ENCODE measurements at places on chromosomes 1 and 21.
A peak's percentile ranks its signal among the peaks of the same experiment; 100 is the strongest.

- no peak for DNase-seq
Measured at GRCh38 chr1:20662110-20662475, 924 bp upstream of the DDOST start.

- no peak for DNase-seq
Measured at GRCh38 chr1:245177071-245177900, 22.5 kb downstream of the KIF26B start.

DNA sequence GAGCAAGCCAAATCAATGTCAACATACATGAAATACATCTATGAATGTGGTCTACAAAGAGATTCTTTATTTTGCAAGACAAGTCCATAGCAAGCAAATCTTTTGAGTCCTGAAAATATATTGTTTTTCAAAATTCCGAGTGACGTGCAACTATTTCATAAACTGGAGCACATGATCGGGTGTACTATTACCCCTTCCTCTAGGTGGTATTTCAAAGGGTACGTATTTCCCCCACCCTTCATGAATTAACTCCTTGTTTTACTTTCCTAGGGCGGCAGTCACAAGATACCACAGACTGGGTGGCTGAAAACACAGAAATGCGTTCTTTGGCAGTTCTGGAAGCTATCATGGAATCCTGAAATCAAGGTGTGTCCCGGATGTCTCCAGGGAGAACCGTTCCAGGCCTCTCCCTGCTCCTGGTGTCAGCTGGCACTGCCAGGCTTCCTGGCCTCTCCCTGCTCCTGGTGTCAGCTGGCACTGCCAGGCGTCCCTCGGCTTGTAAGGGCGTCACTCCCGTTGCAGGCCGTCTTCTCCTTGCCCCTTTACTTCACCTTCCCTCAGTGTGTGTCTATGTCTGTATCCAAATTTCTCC lies 55.3 kb downstream of the RIPK4 start:
- no peak for DNase-seq

DNA sequence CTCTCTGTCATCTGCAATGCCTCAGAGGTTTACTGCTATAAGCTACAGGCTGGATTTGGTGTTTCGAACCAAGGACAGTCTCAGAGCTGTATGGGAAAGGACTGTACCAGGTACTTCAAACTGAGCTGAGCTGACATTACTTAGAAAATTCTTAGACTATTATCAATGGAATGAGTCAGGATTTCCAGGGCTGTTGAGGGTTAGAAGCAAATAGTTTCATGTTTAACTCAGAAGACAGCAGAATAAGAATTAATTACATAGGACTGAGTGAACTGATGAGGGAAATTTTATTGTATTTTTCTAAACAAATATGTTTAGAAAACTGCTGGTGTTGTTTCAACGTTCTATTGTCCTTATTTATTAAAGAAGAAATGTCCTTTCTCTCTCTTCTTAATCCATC lies 74.3 kb upstream of the CAPZB start:
- peak; percentile 84 for DNase-seq

DNA sequence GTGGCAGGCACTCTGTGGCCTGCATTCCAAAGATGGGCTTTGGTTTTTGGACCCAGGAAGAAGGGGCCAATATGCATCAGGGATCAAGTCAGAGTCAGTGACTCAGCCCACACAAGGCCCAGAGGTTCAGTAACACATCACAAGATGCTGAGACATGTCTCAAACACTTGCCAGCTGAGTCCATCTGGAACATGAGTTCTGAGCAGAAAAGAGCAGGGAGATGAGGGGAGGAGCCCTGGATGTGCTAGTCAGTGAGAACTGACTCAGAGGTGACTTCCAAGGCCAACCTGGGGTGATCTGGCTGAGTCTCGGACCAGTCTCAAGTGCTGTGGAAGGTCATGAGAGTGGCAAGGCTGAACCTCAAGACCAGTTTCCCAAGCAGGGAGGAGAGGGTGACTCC lies 150.1 kb downstream of the CDC7 start:
- peak; percentile 99 for DNase-seq

DNA sequence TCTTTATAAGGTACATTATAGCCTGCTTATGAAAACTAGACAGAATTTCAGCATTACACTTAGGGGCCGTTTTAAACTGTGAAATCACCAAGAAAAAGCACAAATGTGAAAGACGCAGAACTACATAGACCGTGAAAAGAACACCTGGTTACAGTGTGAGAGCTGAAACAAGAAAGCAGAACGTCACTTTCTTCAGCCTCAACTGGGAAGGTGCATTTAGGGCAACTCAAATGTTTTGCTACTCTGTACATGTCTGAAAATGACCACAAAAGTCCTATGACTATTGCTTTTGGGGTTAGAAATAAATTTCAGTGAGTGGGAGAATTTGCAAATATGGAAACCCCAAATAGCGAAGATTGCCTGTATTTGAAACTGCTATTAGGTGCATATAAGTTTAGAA lies 268.7 kb downstream of the OLFM3 start:
- no peak for DNase-seq

DNA sequence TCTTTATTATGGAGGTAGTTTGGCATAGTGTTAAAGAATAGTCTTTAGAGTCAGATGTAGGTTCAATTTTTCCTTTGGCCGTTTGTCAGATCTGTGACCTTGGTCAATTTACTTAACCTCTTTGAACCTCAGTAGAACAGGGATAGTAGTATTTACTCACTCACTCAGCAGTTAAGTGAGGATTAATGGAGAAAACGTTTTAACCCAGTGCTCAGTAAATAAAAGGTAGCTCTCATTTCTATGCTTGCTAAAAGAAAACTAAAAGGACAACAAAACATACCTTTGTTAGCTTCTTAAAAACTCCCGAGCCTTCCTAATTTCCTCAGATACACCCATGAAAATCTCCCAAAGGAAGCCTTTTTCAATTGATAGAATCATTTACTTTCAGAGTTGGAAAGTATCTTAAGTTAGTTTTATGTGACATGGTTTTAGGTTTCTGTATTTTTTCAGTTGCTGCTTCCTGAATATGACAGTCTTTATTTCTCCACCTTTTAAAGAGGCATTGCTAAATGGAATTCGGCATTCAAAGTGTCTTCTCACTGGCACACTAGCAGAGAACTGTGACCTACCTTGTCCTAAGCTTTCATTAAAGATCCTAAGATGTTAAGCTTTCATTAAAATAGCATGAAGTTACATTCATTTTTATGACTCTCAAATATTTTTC lies 7.8 kb downstream of the ABCD3 start:
- DNase-seq: no peak

GRCh38 chr21:28423521-28424190 lies 569.0 kb downstream of the LTN1 start:
- no peak for DNase-seq

DNA sequence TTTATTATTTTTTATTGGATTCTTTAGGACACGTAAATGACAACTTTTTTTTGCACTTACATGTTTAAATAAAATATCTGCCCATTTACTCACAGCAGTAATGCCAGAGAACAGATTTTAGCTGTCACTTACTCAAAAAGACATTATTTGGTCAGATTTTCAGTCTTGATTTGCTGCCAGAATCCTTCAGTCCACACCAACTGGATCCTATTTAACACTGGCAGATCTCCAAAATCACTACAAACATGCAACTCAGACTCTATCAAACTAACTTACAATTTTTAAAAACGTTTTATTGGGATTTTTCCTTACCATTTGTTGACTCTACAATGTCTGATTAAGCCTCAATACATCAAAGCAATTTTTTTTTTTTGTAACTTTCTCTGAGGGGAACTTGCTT lies 11.1 kb downstream of the ATP6V1G3 start:
- DNase-seq: peak; percentile 87

DNA sequence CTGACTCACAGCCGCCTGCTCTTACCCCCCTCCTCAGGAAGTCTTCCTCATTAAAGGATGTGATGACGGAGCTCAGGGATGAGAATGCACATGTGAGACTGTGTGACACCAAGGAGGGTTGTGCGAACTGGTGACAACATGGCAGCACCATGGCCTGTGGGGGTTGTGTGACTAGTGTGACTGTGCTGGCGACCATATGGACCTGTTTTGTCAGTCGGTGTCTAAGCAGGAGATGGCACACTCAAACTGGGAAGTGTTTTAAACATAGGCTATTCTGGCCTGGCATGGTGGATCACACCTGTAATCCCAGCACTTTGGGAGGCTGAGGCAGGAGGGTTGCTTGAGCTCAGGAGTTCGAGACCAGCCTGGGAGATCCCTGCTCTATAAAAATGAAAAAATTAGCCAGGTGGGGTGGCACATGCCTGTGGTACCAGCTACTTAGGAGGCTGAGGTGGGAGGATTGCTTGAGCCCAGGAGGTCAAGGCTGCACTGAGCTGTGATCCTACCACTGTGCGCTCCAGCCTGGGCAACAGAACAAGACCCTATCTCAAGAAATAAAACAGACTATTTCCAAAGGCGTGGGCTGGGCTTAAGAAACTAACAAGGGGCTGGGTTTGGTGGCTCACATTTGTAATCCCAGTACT lies 7.4 kb downstream of the TRNP1 start:
- DNase-seq: no peak

- DNase-seq: no peak
Measured at GRCh38 chr1:65003316-65003664, 36.9 kb upstream of the JAK1 start.

DNA sequence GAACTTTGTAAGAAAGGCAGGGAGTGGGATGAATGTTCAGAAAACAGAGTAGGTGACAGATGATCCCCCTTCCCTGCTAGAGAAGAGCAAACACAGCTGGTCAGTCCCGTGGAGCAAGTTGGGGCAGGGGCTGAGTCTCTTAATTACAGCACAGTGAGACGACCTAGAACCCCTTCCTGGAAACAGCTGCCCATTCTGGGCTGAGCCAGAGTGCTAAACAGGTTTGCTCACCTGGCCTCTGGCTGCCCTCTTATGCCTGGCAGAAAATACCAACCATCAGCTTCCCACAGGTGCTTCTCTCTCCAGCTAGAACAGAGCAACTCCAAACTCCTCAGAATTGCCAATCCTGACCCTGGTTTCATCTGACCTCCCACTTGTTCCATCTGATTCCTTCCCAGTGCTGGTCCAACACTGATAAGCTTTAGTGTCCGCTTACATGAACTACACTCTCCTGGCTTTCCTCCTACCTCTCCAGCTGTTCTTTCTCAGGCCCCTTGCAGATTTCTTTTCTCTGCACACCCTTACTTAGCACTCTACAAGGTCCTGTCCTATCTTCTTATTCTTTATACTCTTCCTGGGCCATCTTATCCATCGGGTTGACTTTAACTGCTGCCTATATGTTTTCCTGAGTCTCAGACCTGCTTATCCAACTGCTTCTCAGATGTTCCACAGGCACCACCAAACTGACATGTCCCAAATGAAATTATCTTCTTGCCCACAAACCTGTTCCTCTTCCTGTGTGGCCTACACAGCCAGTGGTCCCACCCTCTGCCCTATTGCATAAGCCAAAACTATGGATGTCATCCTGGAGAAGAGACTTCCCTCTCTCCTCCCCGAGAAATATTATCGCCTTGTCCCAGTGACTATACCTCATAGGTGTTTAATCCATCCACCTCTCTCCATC lies 22.6 kb upstream of the COL9A2 start:
- no peak for DNase-seq

- no peak for DNase-seq
Measured at GRCh38 chr1:81509594-81509993, 291.1 kb upstream of the ADGRL2 start.

- DNase-seq: no peak
Measured at GRCh38 chr1:172054172-172054571, 212.9 kb downstream of the DNM3 start.

DNA sequence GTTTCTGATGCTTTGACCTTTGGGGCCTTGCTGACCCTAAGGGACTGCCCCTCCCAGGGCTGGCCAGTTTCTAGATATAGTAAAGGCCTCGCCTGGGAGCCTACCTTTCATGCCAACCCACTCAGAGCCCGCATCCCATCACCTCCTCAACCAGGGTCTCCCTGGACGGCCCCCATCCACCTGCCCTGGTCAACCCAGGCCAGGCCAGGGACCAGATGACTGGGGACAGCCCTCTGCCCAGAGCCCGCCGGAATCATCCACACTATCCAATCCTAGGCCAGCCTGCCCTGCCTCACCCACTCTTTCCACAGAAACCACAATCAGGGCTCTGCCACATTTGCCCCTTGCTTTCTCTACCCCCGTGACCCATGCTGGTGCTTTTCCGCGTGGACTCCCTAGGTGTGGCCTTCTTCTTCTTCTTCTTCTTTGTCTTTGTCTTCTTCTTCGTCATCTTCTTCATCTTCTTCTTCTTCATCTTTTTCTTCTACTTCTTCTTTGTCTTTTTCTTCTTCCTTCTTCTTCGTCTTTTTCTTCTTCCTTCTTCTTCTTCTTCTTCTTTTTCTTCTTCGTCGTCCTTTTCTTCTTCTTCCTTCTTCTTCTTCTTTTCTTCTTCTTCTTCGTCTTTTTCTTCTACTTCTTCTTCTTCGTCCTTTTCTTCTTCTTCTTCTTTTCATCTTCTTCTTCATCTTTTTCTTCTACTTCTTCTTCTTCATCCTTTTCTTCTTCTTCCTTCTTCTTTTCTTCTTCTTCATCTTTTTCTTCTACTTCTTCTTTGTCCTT lies 11.5 kb upstream of the H6PD start:
- no peak for DNase-seq

DNA sequence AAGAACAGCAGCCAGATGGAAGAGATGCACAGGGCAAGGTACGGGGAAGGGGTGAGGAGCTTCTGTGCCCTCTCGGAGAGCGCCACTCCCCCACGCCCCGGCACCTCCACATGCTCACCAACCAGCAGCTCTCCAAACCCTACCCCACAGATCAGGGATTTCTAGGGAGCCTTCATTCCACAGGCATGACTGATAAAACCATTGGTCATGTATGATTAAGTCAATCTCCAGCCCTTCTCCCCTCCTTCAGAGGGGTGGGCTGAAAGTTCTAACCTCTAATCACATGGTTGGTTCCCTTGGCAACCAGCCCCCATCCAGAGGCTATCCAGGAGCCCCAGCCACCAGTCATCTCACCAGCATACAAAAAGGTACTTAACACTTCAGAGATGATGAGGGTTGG lies 144.7 kb downstream of the TGFBR3 start:
- DNase-seq: no peak

GRCh38 chr1:111174070-111174469 lies 26.4 kb downstream of the DENND2D start:
- no peak for DNase-seq

GRCh38 chr1:15945011-15945831 lies 30.7 kb downstream of the ZBTB17 start:
- no peak for DNase-seq

- DNase-seq: no peak
Measured at GRCh38 chr1:14137411-14138134, 437.6 kb downstream of the PRDM2 start.

DNA sequence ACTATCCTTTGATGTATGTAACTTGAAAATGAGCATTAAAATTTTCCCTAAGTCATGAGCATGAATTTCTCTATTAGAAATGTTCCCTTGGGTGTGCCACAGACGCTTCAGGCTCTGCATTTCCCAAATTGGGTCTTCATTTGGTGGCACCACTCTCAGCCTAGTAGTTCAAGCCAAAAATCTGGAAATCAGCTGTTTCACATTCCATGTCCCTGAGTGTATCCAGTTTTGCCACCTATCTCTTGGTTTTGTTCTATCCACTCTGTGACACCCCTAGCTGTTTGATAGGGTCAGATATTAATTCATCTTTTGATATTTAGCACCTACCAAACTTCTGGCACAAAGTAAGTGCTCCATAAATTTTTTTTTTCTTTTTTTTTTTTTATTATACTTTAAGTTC lies 89.5 kb upstream of the DPH5 start:
- no peak for DNase-seq

- DNase-seq: no peak
Measured at GRCh38 chr1:106515375-106515774, 541.1 kb upstream of the PRMT6 start.
